NCI-H1694 treated with DMSO at 0.1 percent for 48 hours (cell line): ENCODE measurements at places on chromosomes 11 and 22.

DNA sequence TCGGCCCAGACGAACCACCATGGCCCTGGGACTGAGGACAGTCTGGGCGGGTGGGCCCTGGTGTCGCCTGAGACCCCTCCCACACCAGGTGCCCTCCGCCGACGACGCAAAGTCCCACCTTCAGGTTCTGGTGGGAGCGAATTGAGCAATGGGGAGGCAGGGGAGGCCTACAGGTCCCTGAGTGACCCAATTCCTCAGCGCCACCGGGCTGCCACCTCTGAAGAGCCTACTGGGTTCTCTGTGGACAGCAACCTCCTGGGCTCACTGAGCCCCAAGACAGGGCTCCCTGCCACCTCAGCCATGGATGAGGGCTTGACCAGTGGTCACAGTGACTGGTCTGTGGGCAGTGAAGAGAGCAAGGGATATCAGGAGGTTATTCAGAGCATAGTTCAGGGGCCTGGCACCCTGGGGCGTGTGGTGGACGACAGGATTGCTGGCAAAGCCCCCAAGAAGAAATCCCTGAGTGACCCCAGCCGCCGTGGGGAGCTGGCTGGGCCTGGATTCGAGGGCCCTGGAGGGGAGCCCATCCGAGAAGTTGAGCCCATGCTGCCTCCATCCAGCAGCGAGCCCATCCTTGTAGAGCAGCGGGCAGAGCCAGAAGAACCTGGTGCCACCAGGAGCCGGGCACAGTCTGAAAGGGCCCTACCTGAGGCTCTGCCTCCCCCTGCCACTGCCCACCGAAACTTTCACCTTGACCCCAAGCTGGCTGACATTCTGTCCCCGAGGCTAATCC, 2.8 kb downstream of the ARHGEF17 start:
- DNase-seq, result no peak

DNA sequence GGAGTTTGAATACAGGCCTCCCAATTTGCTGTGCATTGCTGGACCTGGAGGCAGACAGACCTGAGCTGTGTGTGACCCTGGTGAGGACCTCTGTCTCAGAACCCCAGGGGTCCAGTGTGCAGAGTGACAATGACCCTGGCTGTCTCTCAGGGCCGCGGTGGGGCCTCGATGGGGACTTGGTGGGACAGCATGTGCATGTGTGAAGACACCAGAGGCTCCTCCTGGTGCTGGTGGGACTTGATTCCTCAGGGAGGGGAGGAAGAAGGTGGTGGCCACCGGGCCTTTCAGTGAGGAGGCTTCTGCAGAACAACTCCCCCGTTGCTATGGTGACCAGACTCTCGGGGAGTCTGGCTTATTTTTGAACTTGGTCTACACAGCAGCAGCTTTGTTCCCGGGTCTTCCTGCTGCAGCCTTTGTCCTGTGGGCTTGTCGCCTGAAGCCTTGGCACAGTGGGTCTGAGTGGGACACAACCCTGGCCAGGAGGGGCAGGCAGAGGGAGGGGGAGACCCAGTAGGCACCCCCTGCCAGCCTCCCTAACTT, 35.3 kb downstream of the MCM5 start:
- DNase-seq, result no peak

DNA sequence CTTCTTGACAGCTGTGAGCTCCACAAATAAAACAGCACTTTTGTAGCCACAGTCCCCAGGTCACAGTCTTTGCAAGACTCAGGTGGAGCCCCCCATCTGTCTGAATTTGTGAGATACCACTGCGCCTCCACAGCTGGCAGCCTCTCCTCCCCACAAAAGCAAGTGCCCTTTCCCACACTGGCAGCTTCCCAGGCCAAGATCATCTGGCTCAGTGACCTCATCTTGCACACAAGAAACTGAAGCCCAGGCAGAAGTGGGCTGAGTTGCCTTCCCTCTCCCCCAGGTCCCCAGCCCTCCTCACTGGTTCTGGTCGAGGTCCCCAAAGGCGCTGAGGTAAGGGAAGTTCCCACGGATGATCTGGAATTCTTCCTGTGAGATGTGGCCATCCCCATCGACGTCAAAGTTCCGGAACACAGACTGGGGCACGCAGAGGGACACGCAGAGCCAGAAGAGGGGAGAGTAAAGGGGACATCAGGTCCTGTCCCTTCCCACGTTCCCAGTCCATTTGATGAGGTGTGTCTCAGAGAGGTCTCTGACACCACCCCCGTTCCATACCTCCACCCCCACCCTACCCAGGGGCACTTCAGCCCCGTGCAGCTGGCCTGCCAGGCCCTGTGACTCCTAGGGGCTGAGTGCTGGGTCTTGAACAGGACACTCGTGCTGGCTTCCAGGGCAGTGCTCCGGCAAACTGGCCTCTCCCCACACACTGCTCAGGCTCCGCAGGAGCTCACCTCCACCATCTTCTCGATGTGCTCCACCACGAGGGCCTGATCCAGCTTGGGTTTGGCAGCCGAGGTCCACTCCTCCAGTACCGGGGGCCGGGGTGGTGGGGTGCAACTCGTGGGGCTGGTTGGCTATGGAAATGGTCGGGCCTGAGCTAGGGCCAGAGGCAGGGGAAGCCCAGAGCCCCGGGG, 8.9 kb downstream of the RASGRP2 start:
- no peak for DNase-seq

- DNase-seq, result no peak
These were observed 27.6 kb downstream of the TREH start for GRCh38 chr11:118651820-118652219.

GRCh38 chr11:73229321-73229895, 11.3 kb downstream of the P2RY2 start:
- DNase-seq, result no peak

DNA sequence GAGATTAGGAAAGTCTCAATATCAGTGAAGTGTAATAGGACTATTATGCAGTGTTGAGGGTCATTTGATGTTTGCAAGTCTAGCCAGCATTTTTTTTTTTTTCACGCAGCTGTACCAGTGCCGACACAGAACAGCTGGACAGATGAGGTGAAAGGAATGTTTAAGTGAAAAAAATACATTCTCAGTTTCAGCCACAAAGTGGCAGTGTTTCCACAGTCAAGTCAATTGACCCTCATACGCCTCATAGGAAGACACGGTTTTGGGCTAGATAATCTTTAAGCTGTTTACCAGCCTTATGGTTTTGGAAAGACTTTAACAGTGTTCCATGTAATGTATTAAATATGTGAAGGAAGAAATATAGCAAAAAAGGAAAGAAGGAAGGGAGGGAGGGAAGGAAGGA, 349.9 kb upstream of the ANO3 start:
- peak; percentile 1 for DNase-seq

- peak; percentile 4 for DNase-seq
These were observed at the start of gene RIC3 for GRCh38 chr11:8168485-8169257. RIC3 (minus strand) TSS chr11:8169025; CDS start chr11:8168989, 36 bp downstream.

DNA sequence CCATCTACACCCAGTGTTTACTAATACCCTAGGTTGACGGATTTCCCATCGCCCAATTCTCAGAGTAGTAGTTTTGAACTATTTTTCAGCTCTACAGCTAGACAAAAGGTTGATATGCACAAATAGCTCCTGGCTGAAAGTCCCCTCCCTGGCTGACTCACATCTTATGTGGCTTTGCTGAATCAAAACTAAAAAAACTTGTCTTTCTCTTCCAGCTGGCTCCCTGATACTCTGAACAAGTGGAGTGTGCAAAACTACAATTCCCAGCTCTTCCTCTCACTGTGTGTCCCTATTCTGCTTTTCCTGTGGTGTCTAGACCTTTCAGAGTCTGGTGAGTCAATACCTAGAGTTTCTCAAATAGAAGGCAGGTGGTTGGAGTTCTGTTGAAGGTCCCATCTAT, 12.7 kb upstream of the LARGE1 start:
- no peak for DNase-seq

DNA sequence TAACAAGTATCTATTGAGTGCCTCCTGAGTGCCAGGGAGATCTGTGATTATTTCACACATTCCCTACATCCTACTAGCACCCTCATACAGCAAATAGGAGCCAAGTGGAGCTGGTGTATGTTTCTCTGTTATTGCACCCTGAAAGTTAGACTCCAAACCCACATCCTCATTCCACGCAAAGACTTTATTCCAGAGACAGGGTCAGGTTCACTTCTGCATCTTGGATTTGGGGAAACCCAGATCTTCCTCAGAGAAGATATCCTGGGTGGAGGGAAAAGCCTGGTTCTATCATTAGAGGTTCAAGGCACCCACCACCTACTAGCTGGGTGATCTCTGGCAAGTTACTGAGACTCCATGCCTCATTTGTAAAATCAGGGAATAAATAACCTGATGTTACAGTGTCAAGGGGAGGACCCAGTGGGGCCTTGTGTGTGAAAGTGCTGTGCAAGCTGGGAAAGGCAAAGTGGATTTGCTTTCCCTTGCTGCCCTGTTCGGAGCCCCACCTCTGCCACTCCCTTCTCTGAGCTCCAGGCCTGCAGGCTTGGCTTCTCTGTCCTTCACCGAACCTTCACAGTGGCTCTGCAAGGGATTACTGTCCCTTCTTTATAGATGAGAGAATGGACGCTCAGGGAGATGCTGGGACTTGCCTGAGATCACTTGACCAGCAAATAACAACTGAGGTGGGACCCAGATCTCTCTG, 991 bp upstream of the SLCO2B1 start:
- no peak for DNase-seq

GRCh38 chr11:34650528-34650927, 29.6 kb downstream of the EHF start:
- no peak for DNase-seq

DNA sequence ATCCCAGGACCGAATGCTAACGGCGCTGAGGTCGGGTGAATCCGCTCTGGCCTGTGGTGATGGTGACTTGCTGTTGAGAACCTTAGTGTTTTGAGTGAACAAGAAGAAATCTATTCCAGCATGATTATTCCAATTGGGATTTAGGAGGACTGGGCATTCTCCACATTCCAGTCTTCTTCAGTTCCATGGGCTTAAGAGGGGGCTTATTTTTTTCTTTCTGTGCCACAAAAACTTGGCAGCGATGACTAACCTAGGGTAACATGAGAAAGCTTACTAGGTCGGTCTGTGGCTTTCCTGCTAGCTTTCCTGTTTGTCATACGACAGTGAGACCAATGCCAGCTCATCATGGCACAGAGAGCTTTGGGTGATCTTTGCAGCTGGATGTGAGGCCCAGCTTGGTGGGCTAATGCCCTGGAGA, 62.9 kb upstream of the ATXN10 start:
- DNase-seq, result no peak

- DNase-seq, result no peak
These were observed 2.4 kb downstream of the CRYBB2 start for GRCh38 chr22:25221790-25222189.
